Stimulated activated CD8-positive, alpha-beta memory T cell treated with anti-CD3 and anti-CD28 coated beads, Interleukin-12 subunit alpha, Interleukin-12 subunit beta, amount 100 ng/mL, for 4 hours (primary cell): ENCODE measurements at places on chromosomes 5 and 9.

- no peak for DNase-seq
These were observed 237.2 kb downstream of the ROR2 start for GRCh38 chr9:91712811-91713210.

- no peak for DNase-seq
These were observed 29.1 kb downstream of the TSPAN17 start for GRCh38 chr5:176676361-176676824.

GRCh38 chr5:68372161-68372560, 156.6 kb downstream of the PIK3R1 start:
- DNase-seq: no peak

- no peak for DNase-seq
These were observed 129.6 kb downstream of the BARX1 start for GRCh38 chr9:93825348-93826115.

DNA sequence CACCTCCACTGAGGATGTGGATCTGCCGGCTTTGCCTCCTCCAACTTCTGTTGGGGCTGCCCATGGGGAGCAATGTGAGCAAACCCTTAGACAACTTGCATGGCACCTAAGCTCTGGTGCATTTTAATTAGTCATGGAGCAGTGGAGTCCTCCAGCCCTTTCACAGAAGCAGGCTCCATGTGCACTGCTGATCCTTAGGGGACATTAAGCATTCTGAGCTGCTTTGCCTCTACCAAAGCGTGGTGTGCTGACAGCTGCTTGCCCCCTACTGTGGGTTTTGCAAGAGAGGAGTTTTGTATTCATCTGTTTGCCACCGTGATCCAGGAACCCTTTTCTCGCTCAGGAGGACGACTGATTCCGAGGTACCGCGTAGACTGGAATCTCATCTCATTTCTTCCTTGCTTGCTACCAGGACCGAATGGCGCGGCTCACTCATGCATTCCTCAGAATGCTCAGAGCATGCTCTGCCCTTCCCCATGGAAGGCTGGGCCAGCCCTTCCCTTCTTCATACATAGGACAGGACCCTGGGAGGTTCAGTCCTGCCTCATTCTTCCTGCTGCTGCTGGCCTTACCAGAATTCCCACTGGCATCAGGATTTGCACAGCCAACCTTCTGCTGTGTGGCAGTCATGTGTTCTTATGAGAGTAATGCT, 432.5 kb downstream of the GADD45G start:
- DNase-seq: no peak

DNA sequence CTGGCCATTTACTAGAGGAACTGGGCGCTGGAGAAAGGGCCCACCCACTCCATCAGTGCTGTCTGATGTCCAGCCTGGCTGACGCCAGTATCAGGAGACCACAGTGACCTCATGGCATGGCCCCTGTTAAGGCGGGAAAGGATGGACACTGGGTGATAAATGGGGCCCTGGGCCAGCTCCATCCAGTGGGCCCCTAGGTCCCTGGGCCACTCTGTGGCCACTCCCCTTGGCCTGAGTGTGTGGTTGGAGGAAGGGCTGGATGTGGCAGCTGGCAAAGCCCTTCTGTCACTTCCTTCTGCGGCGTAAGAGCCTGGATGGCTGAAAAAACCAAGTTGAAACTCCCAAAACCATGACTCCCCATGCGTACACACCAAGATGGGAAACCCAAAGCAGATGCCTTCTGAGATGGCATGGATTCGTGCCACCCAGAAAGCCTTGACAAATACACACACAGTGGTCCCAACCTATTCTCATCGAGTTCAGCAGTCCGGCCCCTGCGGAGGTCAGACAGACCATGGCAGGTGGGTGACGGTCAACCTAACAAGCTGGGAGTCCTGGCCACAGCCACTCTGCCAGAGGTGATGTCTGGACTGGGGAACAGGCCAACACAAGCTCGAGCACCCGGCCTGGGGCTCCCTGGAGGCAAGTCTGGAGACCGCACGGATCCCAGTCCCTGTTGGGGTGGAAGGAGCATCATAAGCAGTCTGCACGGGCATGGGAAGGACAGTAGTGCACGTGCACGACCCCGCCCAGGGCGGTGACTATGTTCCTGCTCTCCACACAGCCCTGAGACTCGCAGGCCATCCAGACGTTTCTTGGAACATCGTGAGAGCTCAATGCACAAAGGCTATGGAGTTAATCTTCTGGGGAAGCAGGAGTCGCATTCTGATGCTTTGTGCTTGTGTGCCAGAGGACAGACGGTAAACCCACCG, 45.2 kb upstream of the NOTCH1 start:
- no peak for DNase-seq

DNA sequence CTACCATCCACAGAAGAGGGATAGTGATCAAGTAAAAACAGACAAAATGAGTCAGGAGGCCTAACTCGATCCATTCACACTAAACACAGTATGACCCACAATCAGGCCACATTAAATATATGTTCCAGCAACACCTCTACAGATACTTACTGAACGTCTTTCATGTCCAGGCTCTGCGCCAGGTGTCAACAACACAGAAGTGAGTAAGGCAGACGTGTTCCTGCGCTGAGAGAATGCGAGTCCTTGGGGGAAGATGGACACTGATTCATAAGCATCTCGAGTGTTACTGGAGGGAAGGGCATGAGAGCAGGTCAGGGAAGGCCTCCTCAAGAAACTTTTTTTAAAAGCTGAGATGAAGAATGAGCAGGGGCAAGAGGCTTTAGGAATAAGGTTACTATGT, 164.3 kb upstream of the CLINT1 start:
- no peak for DNase-seq

GRCh38 chr9:85064811-85065371, 395.4 kb downstream of the NTRK2 start:
- no peak for DNase-seq

DNA sequence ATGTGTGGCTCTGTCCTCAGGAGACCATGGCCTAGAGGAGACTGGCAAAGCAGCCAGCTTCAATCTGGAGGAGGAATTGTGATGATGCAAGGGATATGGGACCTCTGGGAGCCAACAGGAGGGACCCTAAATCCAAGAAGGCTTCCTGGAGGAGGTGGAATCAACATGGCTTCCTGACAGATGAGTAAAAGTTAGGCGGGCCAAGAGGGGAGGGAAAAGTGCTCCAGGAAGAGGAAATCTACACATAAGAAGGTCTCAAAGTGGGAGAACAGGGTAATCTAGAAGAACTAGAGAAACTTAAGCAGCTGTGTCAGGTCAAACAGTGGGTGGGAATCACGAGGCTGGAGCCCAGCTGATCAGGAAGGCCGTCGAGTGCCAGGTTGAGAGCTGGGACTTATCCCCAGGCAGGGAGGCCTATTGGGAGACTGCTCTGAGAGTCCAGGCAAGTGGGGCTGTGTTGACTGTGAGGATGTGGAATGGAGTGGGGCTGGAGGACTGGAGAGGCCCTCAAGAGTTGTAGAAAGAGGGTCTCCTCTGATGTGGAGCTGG, 119.1 kb downstream of the C9orf50 start:
- no peak for DNase-seq

GRCh38 chr5:97095318-97095732, 47.1 kb downstream of the LIX1 start:
- DNase-seq: no peak

DNA sequence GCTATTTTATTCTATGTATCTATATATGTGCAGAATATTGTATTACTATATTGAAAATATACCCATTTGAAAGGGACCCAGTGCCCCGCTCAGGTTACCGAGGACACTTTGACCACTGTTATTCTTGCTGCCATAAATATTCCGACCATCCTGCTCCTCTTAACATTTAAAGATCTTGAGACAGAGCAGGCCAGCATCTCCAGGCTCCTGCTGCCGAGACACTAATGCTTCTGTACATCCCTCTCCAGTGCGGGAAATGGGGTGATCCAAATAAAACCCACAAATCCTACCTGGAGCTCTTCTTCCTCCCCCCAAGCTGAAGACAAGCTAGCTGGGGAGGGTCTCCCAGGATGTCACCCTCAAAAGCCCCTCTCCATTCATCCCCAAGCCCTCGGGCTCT, 3.9 kb downstream of the SH3PXD2B start:
- DNase-seq: no peak

- no peak for DNase-seq
These were observed 10.4 kb downstream of the SWI5 start for GRCh38 chr9:128286440-128286839.

DNA sequence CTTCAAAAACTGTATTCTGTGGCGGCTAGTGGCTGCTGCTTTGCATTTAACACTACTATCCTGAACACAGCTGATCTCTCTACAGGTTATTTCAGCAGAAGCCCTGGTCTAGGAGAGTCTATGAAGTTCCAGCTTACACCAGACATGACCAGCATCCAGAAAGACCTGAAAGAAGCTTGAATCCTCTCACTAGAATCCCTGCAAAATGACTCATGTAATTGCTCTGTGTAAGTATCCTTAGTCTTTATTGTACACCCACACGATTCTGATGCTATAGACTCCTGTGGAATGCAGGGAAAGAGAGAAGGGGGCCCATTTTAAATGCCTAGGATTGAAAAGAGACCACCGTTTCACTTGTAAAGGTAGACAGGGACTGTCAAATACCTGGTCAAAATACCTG, 859 bp upstream of the GRIA1 start:
- no peak for DNase-seq

DNA sequence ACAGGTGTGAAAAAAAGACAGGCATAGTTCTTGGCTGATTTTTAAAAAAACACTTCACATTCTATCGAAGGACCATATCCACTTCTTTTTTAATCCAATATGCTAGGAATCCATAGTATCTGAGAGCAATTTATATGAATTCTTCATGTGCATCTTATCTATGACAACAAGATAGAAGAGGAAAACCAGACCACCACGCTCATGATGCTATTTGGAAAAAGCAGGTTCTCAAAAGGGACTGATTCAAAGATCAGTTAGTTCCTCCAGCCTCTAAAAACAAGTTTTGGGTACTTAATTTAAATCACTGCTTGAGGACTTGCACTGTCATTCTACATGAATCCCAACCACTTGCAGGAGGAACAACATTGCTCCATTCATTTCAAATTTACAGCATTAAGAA, 6.3 kb downstream of the MEF2C start:
- DNase-seq: no peak

GRCh38 chr9:19113964-19114679, 11.4 kb upstream of the HAUS6 start:
- DNase-seq: no peak

- no peak for DNase-seq
These were observed 2.2 kb downstream of the LMX1B start for GRCh38 chr9:126615791-126616447.

GRCh38 chr9:137607141-137607857, 1.8 kb downstream of the ARRDC1 start:
- DNase-seq: no peak

GRCh38 chr9:100466829-100467221, 6.1 kb upstream of the TMEFF1 start:
- no peak for DNase-seq

DNA sequence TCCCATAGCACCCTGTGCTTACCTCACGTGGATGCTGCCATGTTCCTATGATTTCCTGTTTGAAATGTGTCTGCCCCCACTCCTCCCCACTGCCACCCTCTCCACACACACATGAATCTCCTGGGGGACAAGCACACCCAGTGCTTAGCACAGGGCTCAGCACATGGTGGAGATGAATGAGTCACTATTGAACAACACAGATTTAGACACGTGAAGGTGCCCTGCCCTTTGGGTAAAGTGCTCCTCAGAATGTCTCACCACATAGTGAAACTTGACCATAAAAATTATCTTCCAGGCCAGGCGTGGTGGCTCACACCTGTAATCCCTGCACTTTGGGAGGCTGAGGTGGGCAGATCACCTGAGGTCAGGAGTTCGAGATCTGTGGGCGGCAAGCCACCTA, 98.8 kb upstream of the PCA3 start:
- DNase-seq: no peak
